CD4-positive, alpha-beta T cell treated with Interleukin-21 for 1 hour (primary cell): ENCODE measurements at places on chromosomes 13 and 19.

- DNase-seq: no peak
These were observed 230.8 kb downstream of the TBC1D4 start for GRCh38 chr13:75251188-75251587.

GRCh38 chr13:96946709-96947311, 47.5 kb downstream of the OXGR1 start:
- DNase-seq: no peak

DNA sequence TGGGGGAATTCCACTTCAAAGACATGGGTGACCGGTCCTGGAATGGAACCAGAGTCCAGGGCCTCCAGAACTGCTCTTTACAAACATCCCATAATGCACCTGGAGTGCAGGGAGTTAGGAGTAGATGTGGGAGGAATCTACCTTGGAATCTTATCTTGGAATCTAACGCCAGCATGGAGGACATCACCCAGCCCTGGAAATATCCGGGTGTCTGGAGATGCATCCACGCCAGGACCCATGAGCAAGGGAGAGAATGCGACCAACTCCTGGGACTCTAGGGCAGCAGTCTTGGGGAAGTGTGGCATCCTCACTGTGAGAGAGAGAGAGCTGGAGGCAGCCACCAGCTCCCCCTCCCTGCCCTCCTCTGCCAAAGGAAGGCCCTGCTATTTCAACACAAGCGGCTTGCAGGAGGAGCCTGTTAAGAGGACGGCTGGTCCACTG, 211.8 kb downstream of the UQCRFS1 start:
- no peak for DNase-seq

- DNase-seq: no peak
These were observed at the start of gene SMIM44 for GRCh38 chr19:3483226-3483628. SMIM44 (minus strand) TSS chr19:3483441; CDS start chr19:3483403, 38 bp downstream.

DNA sequence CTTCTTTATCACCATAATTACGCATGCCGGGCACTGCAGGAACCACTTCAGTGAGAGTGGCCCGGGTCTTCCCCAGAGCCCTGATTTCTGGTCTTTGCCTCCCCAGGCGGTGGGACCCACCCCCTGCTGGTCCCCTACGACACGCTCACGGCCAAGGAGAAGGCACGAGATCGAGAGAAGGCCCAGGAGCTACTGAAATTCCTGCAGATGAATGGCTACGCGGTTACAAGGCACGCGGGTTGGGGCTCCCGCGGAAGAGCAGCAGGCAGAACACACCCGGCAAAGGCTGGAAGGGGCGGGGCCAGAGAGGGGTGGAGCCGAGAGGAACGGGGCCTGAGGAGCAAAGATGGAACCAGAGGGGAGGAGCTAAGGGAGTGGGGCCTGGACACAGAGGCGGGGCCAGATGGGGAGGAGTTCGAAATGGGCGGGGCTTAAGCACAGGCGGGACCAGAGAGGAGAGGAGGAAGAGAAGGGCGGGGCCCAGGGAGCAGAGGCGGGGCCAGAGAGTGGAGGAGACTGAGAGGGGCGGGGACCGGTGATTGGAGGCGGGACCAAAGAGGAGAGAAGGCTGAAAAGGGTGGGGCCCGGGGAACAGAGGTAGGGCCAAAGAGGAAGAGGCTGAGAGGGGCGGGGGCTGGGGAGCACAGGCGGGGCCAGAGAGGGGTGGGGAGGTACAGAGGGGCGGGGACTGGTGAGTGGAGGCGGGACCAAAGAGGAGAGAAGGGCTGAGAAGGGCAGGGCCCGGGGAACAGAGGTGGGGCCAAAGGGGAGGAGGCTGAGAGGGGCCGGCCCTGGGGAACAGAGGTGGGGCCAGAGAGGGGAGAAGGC, 73.4 kb downstream of the RYR1 start:
- DNase-seq: peak; percentile 92

DNA sequence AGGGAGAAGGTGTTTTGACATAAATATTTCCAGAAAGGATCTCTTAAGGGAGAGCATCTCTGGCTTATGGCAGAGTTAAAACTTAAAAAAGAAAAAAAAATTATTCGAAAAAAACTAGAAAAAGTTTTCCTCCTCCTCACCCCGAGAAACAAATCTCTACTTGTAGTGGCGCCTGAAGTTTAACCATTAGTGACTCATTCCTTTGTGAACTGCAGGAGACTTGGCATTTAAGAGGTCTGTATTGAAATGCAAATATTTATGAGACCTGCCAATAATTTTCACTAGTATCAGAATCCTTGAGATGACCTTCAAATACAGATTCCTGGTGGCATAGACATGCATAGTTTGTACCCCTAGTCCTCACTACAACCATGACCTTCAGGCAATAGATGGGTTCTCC, 64.9 kb upstream of the MED4 start:
- DNase-seq: no peak

DNA sequence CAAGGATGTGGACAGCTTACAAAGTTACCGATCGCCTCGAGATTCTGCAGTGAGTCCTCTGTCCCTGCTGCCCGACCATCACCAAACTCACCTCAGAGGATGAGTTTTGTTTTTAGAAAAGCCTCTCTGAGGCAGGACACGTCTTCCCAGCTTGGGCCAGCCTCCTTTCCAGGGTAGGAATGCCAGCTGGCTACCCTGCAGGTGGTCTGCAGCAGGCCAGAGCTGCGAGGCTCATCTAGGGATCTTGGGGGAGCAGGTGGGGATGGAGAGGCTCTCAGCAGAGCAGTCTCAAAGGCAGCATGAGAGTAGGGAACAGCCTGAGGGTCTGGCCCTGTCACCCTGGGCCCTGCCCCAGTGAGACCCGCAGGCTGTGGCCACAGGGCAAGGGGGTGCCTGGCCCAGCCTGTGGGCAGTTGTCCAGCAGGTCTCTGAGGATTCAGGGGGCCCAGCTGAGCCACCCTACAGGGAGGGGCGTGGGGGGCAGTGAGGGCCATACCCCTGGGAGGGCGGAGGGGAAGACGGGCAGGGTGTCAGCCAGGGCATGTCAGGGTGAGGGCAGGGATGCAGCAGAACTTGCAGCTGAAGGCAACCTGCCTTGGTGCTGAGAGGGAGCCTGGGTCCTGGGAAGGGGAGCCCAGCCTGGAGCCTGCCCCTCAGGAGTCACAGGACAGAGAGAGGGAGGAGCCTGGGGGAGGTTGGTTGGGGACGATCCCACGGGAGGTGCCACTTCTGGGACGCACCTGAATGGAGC, 57.3 kb upstream of the TPM4 start:
- no peak for DNase-seq

DNA sequence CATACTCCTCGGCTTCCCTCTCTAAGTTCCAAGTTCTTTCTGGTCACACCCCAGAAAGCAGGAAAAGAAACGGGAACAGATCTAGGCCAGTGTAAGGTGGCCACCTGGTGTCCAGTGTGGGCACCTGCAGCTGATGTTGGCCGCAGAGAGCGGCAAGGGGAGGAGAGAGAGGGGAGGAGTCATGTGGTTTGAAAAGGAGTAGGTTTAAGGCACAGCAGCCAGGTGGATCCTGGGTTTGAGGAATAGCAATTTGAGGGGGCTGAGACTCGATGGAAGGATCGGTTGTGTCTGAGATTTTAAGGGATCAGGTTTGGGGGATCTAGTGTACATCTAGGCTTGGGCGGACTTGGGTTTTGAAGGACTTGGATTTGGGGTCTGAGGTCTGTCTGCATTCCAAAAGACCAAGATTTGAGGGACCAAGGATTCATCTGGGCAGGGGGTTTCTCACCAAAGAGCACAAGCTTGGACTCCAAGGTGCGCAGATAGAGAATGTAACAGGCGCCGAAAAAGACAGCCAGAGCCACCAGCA, 1.2 kb downstream of the RABAC1 start:
- DNase-seq: peak; percentile 56

DNA sequence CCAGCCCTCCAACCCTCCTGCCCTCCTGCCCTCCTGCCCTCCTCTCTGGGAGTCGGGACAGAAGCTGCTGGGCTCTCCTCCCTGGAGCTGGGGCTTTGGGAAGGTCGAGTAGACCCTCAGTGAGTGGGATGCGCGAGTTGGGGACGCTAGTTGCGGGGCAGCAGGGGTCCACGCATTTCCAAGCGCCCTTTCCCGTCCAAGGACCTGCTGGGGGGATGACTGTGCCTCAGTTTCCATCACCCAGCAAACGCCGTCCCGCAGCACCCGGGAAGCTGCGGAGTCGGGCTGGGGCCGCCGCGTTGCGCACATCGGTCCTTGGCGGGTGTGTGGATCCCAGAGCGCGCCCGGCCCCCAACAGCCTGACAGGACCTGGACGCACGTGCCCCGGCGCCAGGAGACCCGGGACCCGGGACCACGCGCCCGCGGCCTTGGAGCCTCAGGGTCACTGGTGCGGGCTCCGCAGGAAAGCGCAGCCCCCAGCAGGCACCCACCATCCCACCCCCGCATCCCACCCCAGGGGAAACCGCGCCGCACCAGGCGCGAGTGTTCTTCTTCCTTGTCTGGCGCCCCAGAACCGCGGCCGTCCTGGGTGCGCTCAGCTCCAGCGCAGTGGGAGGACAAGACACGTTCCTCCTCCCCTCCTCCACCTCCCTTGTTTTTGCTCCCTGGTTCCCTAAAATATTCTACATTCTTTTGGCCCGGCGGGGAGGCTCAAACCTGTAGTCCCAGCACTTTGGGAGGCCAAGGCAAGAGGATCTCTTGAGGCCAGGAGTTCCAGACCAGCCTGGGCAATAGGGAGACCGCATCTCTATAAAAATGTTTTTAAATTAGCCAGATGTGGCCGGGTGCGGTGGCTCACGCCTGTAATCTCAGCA, 9.2 kb downstream of the ONECUT3 start:
- DNase-seq: no peak

- DNase-seq: peak; percentile 81
These were observed 2.1 kb downstream of the CILP2 start for GRCh38 chr19:19540064-19540714.

GRCh38 chr19:49672131-49672919, 4.7 kb upstream of the PRMT1 start:
- peak; percentile 80 for DNase-seq

- DNase-seq: no peak
These were observed 14.6 kb downstream of the KBTBD7 start for GRCh38 chr13:41179593-41180250.

DNA sequence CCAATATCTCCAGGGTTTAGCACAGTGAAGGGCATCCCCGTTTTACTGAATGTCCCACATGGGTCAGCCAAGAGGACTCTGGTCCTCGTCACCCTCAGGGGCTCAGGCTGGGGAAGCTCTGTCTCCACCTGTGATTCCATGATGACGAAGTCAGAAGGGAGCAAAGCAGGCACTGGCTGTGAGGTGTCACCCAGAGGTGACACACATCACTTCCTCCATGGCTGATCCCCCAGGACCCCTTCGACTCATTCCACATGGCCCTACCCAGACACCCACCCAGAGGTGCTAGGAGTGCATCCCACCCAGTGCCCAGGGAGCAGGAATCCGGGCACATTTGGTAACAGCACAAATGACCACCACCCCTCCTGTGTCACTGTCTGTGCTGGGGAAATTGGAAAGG, 145.2 kb upstream of the VSTM2B start:
- no peak for DNase-seq

- DNase-seq: no peak
These were observed 495 bp downstream of the LSR start for GRCh38 chr19:35249146-35249847.

DNA sequence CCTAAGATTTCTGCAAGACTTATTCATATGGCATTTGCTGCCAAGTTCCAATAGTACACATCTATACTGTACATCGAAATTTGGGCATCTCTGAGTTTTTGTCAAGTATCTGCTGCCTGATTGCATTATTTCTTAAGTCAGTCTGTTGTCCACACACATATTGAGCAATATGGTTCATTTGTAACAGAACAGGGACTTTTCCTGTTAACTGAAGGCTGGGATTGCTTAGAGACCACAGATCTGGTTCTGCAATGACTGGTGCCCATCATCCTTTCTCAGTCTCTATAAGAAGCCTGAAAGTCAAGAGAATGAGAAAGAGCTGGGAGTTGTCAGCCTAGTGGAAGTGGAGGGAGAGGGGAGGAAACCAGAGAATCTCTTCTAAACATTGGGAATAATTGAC, 22.5 kb upstream of the MYCBP2 start:
- no peak for DNase-seq

GRCh38 chr19:51111606-51112005, 3.4 kb upstream of the CTU1 start:
- DNase-seq: no peak

GRCh38 chr13:19882231-19882630, 18.8 kb upstream of the ZMYM5 start:
- DNase-seq: no peak

DNA sequence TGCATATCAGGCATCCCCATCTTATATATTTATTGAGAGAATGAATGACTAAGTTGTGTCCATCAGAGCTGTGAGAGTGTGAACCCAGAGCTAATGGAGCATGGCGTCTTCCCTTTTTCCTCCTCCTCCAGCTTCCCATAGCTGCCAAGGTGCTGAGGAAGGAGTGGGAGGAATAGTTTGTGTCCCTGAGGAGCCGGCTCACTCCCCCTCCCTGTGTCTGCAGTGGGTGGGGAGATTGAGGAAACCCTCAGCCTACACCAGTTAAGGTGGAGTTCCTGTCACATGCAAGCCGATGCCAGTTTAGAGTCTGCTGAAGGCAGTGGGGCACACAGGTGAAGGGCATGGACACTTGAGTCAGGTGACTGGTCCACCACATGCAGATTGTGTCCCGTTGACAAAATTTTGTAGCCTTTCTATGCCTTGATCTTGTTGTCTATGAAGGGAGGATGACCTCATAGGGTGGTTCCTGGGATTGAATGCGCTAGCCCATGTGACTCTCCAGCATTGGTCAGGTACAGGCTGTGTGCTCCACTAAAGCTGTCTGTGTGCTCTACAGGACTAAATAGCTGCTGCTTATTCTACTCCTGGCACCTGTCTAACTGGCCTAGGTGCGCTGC, 47.6 kb upstream of the GPI start:
- peak; percentile 40 for DNase-seq

DNA sequence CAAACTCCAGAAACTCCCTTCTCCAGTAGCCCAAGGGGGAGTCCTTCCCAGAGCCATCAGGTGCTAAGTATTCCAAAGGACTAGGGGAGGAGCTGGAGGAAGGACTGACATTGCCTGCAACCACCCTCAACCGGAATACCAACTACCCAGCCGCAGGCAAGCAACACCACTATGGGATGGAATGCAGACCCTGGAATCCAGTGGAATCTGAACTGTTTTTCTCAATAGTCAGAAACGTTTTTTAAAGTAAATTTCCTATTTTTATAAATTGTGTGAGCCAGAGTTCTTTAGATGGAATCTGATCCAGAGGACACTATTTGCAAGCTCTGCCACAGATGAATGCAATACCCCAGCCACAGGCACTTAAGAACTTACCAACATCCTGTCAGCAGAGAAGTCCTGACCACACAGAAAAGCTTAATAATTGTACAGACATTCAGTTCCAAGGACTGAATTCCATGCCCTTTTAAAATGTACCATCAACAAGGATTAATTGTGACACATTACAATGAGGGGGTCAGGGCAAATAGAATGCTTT, 92.1 kb downstream of the USP12 start:
- no peak for DNase-seq

GRCh38 chr13:25579221-25579620, 207.4 kb downstream of the ATP8A2 start:
- DNase-seq: no peak

- DNase-seq: no peak
These were observed 12.6 kb downstream of the NCR1 start for GRCh38 chr19:54918499-54918898.

GRCh38 chr13:82627183-82627582, 1255.1 kb downstream of the SLITRK1 start:
- DNase-seq: no peak
